ENCODE measurements at places on chromosomes 16 and 17.

DNA sequence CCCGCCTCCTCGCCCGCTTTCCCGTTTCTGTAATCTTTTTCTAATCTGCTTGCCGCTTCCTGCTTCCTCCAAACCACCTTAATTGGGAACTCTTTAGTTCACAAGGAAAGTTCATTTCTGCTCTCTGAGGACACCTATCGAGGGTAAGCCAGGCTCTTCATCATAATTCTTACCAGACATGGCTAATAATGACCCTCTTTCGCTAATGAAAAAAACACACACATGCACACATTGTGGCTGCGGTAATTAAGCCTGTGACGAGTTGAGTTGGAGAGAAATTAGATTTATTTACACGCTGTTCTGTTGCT lies 100.6 kb downstream of the ZNF423 start:
- peak; percentile 79 for DNase-seq

- peak; percentile 78 for DNase-seq
Observed at GRCh38 chr17:81391936-81392908, 3.0 kb upstream of the BAHCC1 start.

GRCh38 chr17:6313835-6314234 lies 121.1 kb downstream of the AIPL1 start:
- DNase-seq = no peak

DNA sequence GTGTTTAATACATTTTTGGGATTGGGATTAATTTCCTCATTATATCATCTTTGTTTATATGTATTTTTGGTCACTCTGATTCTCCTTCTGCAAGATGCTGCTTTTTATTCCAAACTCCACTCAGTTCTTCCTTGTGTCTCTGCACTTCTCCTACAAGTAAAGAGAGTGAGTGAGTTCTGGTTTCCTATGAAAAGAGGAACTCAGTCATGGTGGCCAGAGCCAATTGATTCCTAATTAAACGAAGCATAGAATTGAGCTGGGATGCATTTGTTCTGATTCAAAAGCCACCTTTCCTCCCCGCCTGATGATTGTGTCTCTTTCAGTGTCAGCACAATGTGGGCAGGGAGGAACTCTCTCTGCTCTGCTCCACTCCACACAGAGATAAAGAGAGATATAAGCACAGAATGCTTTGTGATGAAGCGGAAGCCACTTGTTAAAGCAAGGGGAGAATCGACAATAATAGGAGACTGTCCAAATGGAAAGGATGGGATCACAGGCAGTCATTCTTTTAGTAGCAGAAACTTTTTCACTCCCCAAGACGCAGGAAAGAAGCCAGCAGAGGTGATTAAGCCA lies 121.3 kb upstream of the GOT2 start:
- no peak for DNase-seq

GRCh38 chr16:49495596-49496355 lies 122.2 kb downstream of the C16orf78 start:
- DNase-seq = no peak

GRCh38 chr17:70208825-70209555 lies 39.7 kb downstream of the KCNJ2 start:
- no peak for DNase-seq

DNA sequence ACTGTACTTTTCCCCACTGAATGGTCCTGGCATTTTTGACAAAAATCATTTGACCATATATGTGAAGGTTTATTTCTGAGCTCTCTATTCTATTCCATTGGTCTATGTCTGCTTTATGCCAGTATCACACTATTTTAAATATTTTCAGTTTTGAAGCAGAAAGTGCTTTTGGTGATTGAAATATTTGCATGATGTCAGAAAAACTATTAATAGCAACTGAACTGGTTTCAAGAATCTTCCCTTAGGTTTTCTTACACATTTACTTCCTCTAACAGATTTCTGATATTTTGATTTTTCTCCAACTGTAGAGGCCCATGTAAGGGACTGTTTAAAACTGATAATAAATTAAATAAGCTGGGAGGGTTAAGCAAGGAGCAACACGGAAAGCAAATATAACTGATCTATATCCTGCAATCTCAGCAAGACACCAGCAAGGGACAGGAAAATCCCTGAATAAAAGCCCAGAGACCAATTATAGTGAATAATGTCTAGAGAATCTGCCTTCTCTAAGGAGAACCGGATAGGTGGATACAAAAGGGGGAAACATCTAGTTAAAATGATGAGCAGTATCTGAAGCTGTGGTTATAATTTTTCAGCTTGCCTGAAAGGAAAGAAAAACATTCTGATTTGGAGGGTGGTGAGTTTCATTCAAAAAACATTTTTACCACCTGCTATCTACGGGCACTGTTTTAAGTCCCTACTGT lies 80.9 kb upstream of the STAC2 start:
- peak; percentile 25 for DNase-seq

GRCh38 chr17:19905502-19905901 lies 37.8 kb upstream of the ULK2 start:
- no peak for DNase-seq

DNA sequence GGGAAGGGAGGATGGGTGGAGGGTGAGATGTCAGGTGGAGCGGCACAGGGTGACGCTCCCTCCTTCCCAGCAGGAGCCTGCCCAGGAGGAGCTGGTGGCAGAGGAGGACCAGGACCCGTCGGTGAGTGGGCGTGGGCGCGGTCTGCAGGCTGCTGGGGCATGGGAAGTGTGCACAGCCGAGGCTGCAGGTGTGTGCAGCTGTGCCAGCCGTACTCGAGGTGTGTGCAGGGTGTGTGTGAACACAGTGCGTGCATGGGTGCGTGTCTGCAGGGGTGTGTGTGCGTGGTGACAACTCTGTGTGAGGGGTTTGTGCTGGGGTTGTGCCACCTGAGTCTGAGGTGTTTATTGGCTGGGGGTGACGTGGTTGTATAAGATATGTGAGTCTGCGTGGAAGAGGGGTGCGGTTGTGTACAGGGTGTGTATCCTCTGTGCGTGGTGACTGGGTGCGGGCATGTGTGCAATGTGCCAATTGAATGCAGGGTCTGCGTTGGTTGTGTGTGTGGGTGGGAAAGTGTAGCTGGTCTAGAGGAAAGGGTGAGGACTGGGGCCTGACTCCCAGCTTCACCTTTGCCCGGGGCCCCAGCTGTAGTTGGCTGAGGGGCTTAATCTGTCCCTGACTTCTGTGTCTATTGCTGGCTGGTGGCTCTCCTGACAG lies 670 bp downstream of the TNFSF12 start:
- DNase-seq = peak; percentile 53

DNA sequence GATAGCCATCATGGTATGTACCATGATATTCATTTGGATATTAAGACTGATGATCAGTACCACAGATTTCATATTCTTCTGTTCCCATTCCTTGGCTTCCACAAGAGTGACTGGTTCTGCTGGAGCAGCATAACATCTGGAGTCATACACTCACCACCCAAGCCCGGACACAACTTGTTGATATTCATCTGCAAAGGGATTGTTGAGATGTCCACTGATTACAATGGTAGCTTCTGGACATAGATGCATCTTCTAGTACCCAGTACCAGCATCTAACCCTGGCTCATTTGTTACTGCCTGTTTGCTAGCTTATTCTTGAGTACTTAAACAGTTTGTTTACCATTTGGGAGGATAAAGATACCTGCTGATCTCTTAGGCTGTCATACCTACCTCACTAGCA lies 235.7 kb upstream of the AXIN2 start:
- DNase-seq = no peak

GRCh38 chr16:71746442-71747046 lies 22.0 kb upstream of the PHLPP2 start:
- DNase-seq = peak; percentile 48

DNA sequence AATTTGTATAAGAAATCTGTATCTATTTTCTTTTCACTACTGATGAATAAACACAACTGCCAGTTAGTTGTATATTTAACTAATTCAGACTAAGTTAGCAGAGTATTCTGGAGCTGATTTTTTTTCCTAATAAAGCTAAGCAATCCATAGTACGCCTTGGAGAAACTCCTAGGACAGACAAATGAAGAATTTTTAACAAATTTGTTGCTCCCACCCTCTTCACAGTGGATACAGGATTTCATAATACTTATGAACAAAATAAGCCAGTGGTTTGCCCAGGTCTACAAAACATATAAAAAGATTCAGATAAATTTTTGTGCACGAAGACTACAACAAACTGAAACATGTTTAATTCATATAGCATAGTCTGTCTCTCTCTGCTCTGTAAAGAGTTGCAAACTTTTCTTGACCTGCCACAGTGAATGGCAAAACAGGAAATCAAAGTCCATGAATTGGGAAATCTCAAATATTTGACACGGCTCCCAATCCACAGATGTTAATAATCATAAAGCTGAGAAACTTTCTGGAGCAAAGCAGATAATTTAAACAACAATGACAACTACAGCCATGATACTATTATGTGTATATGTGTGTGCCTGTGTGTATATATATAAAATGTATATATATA lies 594 bp upstream of the ABCA6 start:
- DNase-seq = no peak

DNA sequence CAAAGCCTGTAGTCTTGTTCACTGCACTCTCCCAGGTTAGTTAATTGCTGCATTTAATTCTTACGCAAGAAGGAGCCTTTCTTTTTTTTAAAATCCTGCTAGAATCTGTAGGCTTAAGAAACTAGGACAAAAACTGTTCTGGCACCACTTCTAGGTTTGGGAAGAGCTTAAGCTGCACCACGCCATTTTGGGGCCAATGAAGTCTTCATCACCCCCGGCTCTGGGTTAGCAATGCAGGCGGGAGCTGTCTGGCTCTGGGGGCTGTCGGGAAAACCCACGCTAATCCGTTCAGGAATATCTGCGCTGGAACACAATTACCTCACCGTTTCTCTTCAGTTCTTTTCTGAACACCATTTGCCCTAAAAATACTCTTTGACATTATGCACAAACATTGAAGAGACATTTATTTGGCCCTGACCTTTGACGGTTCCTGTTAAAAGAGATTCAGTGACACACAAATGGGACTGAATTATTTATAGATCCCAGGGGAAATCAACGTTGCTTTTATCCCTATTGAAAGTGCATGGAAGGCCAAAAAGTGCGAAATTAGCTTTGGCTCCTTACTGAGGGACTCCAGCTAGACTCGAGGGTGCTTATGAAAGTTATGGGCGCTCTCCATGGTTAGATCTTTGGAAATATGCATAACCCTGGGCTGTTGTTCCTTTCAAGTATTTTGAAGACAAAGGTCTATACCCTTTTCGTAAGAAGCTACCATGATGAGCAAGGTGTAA lies 249.2 kb downstream of the HAPSTR1 start:
- DNase-seq = no peak

DNA sequence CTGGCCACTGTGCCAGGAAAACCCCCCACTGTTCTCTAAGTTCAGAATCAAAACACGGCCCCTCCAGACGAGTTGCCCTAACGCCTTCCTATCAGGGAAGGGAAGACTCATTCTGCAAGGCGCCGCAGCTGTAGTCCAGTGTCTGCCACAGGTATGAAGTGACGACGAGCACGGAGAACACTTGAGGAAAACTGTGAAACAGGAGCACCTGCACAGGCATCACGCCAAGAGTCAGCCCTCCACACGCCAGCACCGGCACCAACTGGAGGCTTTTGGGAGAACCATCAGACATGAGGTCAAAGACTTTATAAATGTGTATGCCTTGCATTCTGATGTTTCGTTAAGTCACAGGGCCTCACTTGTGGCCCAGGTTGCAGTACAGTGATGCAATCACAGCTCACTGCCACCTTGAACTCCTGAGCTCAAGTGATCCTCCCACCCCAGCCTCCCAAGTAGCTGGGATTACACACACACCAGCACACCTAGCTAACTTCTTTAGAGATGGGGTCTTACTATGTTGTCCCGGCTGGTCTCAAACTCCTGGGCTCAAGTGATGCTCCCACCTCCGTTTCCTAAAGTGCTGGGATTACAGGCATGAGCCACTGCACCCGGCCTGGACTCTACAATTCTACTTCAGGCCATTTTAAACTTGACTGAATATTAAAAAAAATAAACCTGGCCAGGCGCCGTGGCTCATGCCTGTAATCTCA lies 22.9 kb downstream of the KLHDC4 start:
- no peak for DNase-seq

GRCh38 chr16:25064937-25065336 lies 46.6 kb upstream of the LCMT1 start:
- DNase-seq = peak; percentile 46
